Stimulated activated memory B cell treated with anti-CD40 and anti-IgM and Interleukin-4, amounts not matched to agents 10 μg/mL and 1 μg/mL and 100 μg/mL, for 72 hours (primary cell): ENCODE measurements at places on chromosomes 11 and 22.

- no peak for ATAC-seq
These were observed 71.7 kb downstream of the TBC1D22A start for GRCh38 chr22:46834021-46834737.

DNA sequence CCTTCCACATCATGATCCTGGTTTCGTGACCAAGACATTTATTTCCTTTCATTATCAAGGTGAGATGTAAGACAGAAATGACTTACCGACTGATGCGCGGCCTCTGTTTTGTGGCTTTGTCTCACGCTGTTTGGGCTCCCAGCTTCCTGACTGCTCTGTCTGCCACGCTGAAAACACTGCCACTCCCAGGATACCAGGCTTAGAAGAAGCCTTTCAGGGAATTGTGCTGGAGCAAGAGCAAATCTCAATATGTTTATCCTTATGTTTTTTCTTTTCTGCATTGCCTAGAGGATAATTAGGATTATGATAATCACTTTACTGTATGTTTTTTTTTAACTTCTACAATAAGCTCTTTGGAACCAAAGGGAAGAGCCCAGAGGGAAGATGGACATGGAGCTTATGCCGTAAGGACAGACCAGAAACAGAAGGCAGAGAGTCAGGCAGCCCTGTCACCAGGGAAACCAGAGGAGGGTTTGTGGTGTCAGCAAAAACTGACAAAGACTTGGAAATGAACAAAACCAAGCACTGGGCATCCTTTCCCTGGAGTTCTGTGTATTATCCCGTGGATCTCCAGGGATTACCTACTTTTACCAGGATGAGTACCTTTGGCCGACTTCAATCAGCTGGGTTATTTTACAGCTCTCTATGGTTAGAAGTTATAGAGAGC lies 68.2 kb upstream of the ISX start:
- no peak for ATAC-seq

GRCh38 chr11:32432565-32432964 lies 2.8 kb downstream of the WT1 start:
- no peak for ATAC-seq

DNA sequence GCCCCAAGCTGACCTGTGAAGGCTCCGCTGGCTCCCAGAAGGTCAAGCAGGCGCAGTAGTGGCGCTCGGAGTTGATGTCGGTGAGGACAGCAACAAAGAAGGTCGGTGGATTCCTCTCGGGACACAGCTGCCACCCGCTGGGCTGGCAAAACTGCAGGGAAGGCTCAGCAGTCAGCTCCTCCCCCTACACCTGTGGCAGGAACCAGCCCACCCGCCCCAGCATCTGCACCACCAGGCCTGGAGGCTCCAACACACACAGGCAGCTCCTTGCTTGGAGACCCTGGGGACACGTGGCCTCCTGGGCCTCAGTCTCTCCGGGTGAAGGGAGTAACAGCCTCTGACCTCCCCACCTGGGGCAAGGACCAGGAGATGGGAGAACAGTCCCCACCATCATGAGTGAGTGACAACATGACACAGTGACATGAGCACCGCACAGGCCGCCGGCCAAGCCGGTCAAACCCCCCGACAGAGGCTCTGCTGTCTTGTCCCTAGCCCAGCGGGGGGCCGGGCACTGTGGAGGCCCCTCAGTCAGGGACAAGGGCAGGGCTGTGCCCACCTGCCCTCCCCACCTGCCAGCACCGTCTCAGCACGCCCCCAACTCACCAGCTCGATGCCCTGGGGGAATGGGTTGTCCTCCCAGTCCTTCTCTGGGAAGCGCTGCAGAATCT lies 6.9 kb downstream of the SBF1 start:
- no peak for ATAC-seq

DNA sequence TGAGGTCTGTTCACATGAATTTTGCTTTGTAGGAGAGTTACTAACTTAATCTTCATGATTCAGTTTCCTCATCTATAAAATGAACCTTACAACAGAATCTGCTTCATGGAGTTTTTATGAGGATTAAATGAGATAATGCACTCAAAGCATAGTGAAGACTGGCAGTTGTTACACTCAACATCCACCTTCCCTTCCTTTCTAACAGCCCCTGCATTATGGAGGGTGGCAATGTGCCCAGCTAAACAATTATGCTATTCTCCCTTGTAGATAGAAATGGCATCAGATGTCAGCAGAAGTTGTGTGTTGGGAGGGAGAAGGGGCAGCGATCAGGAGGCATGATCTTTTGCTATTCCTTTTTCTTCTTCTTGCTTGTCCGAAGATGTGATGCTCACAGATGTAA lies 6.5 kb downstream of the POU2AF1 start:
- ATAC-seq = no peak

DNA sequence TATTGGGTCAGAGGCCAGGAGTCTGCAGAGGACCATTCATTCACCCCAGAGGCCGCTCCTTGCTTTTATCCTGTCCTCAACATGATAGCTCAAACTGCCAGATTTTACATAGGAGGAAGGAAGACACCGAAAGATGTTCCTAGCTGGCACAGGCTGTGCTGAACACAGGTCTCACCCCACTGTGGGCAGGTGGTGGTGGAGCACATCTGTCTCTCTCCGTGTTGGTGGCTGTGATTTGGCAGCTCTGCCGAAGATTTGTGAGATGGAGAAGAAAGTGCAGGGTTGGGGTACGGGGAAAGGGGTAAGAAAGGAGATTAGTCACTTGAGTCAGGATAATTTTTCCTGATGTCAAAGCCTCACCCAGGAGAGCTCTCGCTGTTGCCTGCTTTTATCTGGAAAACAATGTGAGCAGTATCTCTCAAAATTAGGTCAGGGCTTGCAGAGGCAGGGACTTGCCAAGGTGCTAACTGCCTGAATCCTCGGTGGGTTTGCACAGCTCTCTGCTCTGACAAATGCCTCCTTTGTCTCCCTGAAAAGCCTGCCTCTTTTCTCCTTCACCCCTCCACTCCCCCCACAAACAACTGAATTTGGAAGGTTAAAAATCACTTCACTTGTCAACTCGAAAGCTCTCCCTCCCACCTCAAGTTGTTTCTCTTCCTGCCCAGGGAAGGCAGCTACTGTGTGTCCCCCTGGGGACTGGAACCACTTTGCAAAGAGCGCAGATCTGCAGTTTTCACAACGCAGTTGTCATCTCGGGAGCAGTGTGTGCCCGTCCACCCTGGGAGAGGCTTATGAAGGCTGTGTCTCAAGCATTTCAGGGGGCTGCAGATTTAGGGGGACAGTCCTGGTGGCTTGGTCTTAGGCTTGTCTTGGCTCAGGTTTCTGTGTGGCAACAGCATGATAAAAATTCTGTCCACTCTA lies 299.7 kb downstream of the ST3GAL4 start:
- ATAC-seq = no peak

DNA sequence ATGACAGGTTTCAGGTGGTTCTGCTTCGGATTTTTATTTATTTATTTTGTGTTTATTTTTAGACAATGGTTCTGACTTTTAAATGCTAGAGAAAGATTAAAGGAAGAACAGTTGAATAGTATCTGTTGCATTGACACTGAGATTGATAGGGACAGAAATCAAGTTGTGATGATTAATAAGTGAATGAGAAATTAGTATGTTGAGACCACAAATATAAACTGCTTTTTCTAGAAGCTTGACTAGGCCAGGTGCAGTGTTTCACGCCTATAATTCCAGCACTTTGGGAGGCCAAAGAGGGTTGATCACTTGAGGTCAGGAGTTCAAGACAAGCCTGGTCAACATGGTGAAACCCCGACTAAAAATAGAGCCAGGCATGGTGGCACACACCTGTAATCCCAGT lies 65.1 kb upstream of the TNRC6B start:
- ATAC-seq = no peak

- ATAC-seq = no peak
These were observed 2.4 kb downstream of the CHEK1 start for GRCh38 chr11:125627236-125627910.

DNA sequence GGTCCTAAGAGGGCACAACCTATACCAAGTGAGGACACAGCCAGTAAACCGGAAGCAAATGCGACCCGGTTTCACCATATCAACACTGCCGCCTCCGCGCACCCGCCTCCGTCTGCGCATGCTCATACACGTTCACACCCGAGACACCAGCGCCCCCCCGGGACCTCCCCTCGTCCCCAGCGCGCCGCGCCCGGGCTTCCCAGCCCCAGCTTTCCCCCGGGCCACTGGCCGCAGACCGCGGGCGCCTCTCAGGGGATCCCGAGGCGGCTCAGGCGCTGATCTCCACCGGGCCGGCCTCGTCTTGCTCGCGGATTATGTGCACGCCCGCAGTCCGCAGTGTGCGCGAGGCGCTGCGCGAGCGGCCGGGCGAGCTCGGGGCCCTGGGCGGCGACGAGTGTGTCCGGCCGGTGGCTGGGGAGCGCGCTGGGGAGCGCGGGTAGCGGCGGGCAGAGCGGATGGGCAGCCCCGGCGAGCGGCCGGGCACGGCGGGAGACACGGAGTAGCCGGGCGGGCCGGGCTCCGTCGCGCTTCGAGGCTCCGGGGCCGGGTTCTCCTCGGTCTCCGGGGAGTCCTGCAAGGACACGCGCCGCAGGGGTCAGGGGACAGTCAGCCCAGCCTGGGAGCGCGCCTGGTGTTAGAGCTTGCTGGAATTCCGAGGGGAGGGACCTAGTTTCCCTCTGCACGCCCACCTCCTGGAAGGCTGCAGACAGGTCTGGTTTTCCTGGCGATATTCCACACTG lies 2.0 kb downstream of the HEPN1 start:
- ATAC-seq = peak; percentile 70

- no peak for ATAC-seq
These were observed 5.6 kb downstream of the TPBGL start for GRCh38 chr11:75246006-75246670.

DNA sequence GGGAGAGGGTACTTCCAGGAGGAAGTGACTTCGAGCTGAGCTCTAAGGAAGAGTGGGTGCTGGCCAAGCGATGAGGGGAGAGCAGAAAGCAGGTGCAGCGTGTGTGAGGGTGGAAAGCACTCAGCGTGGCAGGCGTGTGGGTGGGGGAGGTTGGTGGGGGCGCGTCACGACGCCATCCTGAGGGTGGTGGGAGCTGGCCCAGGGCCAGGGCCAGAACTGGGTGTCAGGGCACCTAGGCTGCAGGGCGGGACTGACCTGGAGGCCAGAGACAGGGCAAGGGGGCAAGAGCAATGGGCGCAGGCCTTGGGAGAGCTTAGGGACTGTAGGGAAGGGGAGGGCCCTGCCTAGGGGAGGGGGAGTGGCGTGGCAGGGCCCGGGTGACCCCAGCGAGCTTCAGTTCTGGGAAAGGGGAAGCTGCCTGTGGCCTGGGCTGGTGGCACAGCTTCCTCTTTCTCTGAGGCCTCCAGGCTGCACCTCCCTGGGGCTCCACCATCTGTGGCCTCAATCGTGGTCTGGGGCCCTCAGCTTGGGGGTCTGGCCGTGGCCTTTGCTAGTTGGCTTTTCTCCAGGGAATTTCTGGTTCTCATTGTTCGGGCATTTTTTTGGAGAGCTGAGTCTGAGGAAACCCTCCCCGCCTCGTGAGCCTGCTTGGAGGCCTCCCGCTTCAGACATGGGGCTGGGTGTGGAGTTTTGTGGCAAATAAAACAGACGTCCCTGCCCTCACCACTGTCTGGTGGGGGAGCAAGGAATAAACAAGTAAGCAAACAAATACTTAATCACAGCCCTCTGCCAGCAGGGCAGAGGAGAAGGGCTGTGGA lies 8.9 kb downstream of the RELT start:
- peak; percentile 86 for ATAC-seq

DNA sequence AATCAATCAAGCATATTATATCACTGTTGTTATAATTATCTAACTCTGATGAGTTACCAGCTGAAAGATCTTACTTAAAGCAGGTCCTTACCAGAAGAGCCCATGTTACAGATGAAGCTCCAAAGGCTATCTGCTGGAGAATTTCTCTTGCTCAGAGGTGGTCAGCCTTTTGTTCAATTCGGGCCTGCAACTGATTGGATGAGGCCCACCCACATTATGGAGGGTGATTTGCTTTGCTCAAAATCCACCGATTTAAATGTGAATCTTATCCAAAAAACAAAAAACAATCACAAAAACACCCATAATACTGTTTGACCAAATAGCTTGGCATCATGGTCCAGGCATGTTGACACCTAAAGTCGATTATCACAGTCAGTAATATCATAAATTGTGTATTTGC lies 348.6 kb upstream of the ANO3 start:
- no peak for ATAC-seq

DNA sequence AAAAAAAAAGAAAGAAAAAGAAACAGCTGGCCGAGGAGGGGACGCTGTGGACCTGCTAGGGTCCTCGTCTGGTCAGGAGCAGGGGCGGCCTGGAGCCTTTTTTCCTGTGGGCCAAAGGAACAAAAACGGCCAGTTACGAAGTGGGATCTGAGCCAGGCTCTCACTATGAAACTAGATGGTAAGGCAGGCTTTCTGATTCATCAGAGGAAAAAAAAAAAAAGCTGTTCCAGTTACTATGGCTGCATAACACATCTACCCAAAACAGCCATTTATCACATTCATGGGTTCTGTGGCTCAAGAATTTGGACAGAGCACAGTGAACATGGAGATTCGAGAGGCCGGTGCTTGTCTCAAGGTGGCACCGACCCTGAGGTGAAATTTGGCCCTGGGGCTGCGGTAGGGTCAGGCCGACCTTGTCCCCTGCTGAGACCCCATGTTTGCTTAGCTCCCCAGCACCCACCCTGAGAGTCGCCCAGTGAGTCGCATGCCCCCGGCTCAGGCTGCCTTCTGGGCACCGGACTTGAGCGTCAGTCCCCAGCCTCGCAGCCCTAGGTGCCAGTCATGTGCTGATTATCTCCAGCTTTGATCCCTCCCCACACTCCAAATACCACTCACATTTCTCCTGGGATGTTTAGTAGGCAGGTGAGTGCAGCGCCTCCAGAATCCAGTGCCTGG lies 34.2 kb downstream of the MRGPRD start:
- no peak for ATAC-seq

GRCh38 chr22:27975381-27976013 lies 56.4 kb upstream of the PITPNB start:
- ATAC-seq = no peak

- no peak for ATAC-seq
These were observed 30.8 kb downstream of the MYH9 start for GRCh38 chr22:36356708-36357624.

DNA sequence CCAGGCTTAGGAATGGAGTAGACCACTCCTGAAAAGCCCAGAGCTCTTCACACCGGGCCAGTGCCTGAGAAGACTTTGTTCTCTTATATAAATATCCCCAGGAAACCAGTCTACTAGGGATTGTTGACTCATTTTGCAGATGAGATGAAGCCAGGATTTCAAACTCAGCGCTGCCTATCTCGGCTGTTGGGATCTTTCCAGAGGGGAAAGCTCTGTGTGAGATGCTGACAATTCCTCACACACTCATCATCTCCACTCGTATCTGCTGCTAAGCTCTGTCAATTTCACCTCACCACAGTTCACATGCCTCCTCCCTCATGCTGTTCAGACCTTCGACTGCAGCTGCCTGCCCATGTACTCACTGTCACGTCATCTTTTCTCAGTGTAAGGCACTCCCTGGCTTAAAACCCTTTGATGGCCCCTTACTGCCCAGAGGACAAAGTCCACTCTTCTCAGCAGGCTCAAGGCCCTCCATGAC lies 12.5 kb downstream of the USH1C start:
- ATAC-seq = no peak

GRCh38 chr11:113019711-113020110 lies 58.5 kb downstream of the NCAM1 start:
- no peak for ATAC-seq

- ATAC-seq = no peak
These were observed 65.4 kb downstream of the MICAL2 start for GRCh38 chr11:12175694-12176241.

- no peak for ATAC-seq
These were observed 19.6 kb downstream of the P2RY2 start for GRCh38 chr11:73237471-73238290.

GRCh38 chr22:46983046-46983445 lies 220.6 kb downstream of the TBC1D22A start:
- no peak for ATAC-seq
